Fibroblast of mammary gland (primary cell): ENCODE measurements at places on chromosomes 3 and 15.

DNA sequence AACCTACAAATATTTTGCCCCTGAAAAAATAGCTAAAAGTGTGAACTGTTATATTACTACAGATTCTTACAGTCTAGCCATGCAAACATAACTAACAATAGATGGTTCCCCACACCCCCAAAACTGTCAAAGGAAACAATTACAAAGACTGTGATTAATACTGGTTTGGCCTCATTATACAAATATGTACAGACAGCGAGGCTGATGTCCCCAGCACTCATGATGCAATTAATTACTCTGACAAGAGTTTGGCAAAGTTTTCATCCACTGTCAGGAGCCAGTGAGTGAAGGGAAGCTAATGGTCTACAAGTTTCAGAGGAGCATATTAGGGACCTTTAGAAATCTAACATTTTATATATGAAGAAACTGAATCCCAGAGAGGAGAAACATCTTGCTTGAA, 61.0 kb downstream of the HMG20A start:
- peak; percentile 65 for DNase-seq

- no peak for DNase-seq
Measured at GRCh38 chr3:179981646-179982045, 55.1 kb downstream of the PEX5L start.

DNA sequence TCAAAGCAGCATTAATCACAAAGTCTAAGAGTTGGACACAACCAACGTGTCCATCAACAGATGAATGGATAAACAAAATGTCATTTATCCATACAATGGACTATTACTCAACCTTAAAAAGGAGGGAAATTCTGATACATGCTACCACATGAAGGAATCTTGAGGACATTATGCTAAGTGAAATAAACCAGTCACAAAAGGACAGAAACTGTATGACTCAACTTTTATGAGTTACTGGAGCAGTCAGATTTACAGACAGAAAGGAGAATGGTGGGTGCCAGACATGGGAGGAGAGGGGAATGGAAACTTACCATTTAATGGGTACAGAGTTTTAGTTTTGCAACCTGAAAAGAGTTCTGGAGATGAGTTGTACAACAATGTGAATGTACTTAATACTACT, 43.0 kb upstream of the SEC13 start:
- DNase-seq = no peak

DNA sequence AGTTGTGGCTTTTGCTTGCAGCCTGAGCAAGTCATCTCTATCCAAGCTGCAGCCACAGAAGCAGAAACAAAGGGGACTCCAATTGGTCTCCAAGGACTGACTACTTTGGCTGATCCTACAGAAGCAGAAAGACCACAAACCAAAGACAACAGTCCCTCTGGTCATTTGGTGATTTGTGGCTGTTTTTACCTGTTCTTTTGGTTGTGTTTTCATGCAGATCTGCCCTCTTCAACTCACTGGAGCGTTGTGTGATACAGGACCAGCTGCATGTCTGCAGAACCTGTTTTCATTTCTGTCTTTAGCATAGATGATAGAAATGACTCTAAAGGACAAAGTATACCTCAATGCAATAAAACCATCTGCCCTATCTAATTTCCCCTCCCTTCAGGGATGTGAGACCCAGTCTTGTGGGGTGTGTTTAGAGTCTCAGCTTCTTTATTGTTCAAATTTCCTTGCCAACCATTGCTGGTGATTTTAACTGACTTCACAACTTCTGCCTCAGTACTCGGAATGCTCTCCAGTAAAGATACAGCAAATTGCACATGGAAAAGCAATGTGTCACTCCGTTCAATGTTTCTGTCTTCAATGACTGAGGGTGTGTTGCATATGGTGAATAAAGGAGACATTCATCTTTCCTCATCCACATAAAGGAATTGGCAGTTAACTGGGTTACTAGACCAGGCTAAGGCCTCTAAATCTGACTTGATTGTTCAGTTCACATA, 48.9 kb upstream of the SLC7A14 start:
- no peak for DNase-seq

DNA sequence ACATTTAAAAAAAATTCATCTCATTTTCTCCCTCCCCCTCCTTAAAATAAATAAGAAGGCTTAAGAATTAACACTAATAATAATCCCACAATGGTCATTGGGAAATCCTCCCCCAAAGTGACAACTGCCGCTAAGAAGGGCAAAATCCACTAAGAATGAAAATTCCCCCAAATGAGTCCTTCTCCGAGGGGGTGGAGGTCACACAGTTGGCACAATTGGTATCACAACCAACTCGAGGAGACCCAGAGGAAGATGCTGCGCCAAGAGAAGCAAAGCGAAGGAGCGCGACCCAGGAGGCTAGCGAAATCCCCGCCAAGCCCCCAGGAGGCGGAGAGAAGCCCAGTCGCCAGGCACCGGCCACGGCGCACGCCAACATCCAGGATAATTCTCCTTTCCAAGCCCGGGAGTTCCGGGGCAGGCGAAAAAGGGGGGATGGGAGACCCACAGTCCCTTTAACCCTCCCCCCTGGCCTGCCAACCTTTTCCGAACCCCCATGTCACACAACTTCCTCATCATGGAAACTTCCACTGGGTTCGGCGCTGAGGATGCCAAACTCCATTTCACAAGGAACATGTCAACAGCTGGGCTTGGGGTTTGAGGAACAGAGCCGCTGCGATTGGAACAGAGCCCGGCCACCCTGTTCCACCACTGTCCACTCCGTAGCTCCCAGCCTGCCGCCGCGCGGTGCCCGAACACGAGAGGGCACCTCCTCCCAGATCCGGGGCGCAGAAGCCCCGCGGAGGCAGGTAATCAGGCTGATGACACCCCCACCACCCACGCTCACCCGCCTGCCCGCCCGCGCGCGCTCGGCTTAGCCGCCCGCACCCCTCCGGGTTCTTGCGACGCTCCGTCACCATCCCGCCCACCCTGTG, 668 bp downstream of the THRB start:
- DNase-seq = peak; percentile 60

GRCh38 chr3:186105543-186105942, 3.3 kb downstream of the ETV5 start:
- DNase-seq = no peak

- DNase-seq = no peak
Measured at GRCh38 chr3:86208772-86209171, 782.2 kb downstream of the VGLL3 start.

- DNase-seq = no peak
Measured at GRCh38 chr15:58010983-58011382, 54.5 kb downstream of the ALDH1A2 start.

GRCh38 chr15:90020021-90020735, 19.1 kb downstream of the ZNF710 start:
- no peak for DNase-seq

DNA sequence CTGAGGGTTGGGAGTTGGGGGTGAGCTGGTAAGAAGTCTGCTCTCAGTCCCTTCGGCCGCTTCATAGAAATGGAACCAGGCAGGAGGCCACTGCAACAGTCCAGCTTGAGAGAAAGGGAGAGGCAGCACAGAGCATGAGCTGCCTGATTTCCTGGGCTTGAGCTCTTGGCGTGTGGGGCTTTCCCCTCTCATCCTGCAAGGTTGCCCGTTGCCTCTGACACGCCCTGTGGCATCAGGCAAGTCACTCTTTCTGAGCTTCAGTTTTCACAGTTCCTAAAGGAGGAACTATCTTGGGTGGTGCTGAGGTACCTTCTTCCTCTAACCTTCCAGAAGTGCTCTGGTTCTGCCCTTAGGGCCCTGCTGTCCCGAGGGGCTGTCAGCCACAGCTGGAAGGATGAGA, 4.9 kb downstream of the MESP2 start:
- DNase-seq = no peak
